ENCODE measurements at places on chromosomes 16 and 17.

- no peak for DNase-seq
These were observed 27.1 kb upstream of the SSTR5 start for GRCh38 chr16:1045310-1045992.

- DNase-seq: no peak
These were observed 2.4 kb downstream of the DHRS7B start for GRCh38 chr17:21129023-21129681.

- DNase-seq: no peak
These were observed 636 bp upstream of the GSG1L start for GRCh38 chr16:28064150-28064549.

- DNase-seq: no peak
These were observed 44.3 kb downstream of the ADCY9 start for GRCh38 chr16:4071686-4072561.

GRCh38 chr17:36740157-36740556 is 138.8 kb downstream of the MRM1 start:
- DNase-seq: no peak

GRCh38 chr16:28534542-28535373 is 4.0 kb downstream of the NUPR1 start:
- no peak for DNase-seq

GRCh38 chr17:310111-311010 is 42.2 kb downstream of the RPH3AL start:
- no peak for DNase-seq

DNA sequence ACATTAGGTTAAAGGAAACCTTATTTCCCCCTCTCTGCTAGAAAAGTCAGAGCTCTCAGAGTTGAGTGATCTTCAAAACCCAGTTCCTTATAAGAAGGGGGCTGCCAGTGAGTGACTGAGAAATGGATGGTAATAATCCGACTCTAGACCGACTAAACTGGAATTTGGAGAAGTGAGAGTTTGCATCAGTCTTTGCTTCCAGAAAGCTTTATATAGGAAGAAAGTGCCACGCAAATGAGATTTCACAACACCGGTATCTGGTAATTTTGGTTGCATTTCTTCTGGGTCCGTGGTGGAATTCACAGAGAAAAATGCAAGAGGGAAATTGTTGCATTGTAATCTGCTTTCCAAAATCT is 271.4 kb downstream of the MAF start:
- no peak for DNase-seq

DNA sequence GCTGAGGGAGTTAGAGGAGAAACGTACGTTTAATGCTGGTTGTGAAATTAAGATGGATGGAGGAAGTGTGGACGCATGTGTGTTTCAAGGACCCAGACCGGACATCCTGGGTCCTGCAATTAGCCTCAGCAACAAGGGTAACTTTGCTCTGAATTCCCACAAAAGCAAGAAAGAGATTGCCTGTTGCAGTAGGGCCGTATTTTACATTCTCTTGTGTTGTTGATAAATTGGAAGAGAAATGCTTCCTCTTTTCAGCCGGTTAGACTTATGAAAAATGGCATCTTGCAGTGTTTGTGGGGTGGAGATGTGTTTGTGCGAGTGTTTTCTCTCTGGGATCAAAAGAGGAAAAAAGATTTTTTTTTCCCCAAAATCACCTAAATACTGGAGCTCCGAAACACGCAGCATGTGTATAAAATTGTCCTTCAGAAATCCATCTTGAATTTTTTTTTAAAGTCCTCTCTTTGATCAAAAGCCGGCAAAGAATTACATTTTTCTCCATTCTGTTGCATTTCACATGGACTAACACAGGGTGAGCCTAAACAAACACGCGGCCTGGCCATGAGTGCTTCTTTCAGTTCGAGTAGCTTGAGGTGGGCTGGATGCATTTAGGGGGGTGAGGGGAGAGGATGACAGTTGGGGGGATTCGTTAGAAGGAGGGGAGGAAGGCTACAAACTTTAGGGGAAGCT is 251.6 kb downstream of the C16orf95 start:
- no peak for DNase-seq

DNA sequence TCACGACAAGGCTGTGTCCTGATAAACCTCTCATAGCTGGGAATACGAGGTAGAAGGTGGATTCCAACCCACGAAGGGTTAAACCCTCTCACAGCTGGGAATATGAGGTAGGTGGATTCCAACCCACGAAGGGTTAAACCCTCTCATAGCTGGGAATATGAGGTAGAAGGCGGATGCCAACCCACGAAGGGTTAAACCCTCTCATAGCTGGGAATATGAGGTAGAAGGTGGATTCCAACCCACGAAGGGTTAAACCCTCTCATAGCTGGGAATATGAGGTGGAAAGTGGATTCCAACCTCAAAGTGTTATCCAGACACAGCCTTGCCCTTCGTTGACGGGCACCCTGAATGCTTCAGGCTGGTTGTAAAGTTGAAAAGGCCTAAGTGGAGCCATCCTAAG is 31.0 kb downstream of the AXIN1 start:
- no peak for DNase-seq

GRCh38 chr16:76441391-76441790 is 164.2 kb downstream of the CNTNAP4 start:
- no peak for DNase-seq

- DNase-seq: no peak
These were observed 12.4 kb downstream of the RNF40 start for GRCh38 chr16:30774367-30775130.

- DNase-seq: peak; percentile 34
These were observed at the start of gene CTF1 for GRCh38 chr16:30896261-30896888. Gene CTF1, plus strand, starts transcription at chr16:30896614. Its CDS starts 30 bp downstream, at chr16:30896644.

GRCh38 chr17:63476854-63477479 is at the start of gene ACE:
Gene ACE, plus strand, starts transcription at chr17:63477061. Its CDS starts 34 bp downstream, at chr17:63477095.
- DNase-seq: no peak

All from cortex of kidney (tissue), 1 donor.